Stimulated activated CD4-positive, alpha-beta T cell treated with anti-CD3 and anti-CD28 coated beads, Interleukin-15, amount 100 ng/mL, for 1 hour (primary cell): ENCODE measurements at places on chromosomes 3 and 15.

DNA sequence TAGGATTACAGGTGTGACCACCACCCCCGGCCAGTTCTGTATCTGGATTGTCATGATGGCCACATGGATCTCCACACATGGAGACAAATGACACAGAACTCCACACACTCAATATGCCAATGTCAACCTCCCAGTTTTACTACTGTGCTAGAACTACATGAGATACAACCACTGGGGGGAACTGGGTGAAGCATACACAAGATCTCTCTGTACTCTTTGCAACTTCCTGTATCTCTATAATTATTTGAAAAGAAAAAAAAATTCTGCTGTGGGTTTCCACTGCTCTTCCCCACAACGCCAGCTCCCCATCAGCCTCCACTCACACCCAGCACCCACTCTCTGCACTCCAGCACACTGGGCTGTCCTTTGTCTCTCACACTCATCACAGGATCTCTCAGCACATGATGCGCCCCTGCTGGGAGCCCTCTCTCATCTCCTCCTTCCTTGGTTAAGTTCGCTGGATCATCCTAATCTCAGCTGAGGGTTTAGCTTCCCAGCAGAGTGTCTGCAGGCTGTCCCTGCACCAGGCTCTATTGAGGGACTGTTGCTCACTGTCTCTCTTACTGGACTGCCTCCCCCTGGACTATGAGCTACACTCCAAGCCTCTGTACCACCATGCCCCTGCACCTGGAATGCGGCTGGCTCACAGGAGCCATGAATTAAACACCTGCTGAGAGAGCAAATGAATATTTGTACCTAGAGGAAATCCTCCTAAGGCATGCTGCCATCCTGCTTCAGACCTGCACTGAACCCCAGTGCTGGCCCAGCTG lies 10.7 kb upstream of the RAB43 start:
- DNase-seq = no peak

DNA sequence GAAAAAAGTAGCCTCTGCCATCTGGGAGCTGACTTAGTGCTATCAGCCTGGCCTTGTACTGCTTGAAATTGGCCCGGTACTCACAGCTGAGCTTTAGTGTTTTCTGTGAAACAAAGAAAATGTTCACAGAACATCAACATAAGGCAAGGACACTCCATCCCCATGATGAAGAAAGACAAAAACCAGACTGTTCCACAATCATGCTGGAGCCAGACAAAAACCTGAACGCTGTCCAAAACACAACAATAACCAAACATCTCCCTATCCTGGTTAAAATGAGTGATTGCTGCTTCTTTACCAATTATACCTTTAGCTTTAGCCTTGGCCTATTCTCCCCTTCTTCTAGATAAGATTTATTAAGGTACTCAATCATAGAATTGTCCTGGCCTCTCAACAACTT lies 153.9 kb downstream of the CPNE4 start:
- DNase-seq = no peak

- DNase-seq = no peak
Observed at GRCh38 chr3:189292667-189293484, 121.1 kb downstream of the TPRG1 start.

- no peak for DNase-seq
Observed at GRCh38 chr3:169558371-169558770, 105.1 kb downstream of the MECOM start.

DNA sequence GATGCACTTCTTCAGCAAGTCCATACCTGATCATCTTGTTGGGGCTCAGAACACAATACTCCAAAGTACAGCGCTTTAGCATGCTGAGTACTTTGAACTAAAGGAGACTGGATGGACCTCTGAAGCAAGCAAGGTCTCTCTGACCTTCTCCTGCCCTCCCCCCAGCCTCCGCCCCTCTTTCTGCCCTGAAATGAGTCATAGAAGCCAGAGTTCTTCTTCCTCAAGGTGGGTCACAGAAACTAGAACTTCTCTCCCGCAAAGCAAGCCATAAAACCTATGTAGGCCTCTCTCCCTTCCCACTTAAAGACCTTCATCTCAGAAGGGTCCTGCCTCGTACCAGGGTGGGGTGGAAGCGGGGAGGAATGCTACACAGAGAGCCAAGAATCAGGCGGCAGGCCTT lies 230.5 kb upstream of the PROK2 start:
- no peak for DNase-seq

- DNase-seq = no peak
Observed at GRCh38 chr15:26126819-26127387, 263.8 kb upstream of the ATP10A start.

- DNase-seq = no peak
Observed at GRCh38 chr3:126212620-126213378, 32.4 kb upstream of the ALDH1L1 start.

DNA sequence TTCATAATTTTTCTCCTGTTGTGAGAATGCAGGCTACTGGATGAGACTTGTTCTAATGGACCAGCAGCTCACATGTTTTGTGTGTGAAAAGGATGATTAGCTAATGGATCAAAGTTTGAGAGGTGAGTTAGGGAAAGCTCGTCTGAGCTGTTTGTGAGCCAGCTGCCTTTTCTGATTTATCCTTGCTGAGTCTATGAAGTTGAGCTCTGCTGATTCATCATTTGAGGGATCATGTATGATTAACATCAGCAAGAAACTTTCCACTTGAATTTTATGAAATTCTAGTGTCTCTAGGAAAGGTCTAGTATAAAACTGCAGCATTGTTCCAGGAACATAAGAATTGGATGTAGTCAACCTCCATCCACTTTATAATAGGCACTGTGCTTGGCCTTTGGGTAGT lies 698.7 kb downstream of the NTRK3 start:
- DNase-seq = no peak

- DNase-seq = no peak
Observed at GRCh38 chr3:107208796-107209195, 168.4 kb upstream of the CCDC54 start.

GRCh38 chr3:197376735-197377555 lies 78.5 kb upstream of the DLG1 start:
- DNase-seq = no peak

DNA sequence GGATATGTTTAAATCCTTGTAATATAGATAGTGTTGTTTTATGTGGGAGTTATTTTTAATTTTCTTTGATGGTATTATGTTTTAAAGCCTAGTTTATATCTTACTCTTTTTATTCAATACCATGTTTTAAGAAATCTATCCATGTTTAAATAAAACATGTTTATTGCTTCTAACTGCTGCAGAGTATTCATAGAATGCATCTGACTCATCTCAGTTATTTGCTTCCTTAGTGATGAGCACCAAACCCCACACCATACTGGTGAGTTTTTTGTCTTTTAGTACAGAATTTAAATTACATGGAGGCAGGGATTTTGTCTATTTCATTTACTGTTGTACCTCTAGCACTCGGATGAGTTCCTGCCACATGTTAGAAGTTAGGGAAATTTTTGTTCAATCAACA lies 209.2 kb downstream of the NSUN3 start:
- no peak for DNase-seq

GRCh38 chr3:177190756-177191681 lies 6.3 kb downstream of the TBL1XR1 start:
- no peak for DNase-seq

DNA sequence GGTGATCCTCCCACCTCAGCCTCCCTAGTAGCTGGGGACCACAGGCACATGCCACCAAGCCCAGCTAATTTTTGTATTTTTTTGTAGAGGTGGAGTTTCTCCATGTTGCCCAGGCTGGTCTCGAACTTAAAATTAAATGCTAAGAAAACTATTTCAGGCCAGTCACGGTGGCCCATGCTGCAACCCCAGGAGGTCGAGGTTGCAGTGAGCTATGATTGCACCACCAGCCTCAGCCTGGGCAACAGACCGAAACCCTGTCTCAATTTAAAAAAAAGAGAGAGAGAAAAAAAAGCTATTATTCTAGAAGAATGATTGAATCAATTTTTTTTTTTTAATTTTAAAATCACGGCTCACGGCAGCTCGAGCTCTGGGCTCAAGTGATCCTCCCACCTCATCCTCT lies 4.7 kb downstream of the SLC51A start:
- DNase-seq = no peak

GRCh38 chr15:40267670-40268069 lies 15.2 kb downstream of the ANKRD63 start:
- no peak for DNase-seq

DNA sequence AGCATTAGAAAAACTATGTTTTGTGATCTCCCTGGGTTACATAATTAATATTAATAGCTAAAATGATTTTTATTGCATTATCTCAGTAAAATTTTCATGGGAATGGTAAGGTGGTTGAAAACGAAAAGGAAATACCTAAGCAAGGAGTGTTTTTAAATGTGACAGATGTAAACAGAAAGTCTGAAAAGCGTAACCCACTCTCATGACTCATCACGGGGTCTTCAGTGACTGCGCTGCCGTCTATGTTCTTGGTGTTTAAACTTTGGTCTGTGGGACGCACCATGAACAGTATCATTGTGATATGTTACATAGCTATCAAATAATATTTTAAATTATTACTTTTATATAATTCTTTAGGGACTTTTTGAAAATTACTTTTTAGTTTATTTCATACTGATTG lies 19.8 kb downstream of the LRCH3 start:
- no peak for DNase-seq

- no peak for DNase-seq
Observed at GRCh38 chr3:26237036-26237682, 385.4 kb upstream of the LRRC3B start.

GRCh38 chr3:185439745-185440466 lies 58.9 kb downstream of the TMEM41A start:
- no peak for DNase-seq

DNA sequence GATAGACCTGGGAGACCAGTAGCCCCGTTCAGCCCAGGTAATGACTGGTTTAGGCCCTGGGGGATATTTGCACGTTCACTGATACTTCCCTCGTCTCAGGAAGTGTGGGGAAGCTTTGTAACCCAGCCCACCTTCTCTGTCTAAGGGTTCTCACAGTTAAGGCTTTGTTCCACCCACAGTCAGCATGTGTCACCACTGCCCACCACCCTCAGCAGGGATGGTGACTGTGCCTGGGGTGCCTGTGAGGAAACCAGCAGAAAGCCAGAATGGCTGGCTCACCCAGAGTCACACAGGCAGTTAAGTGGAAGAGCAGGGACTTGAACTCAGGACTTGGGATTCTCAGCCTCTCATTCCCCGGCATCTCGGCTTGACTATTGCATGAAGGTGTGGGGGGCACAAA lies 5.2 kb downstream of the KBTBD13 start:
- DNase-seq = no peak

GRCh38 chr3:177778633-177779032 lies 581.4 kb upstream of the TBL1XR1 start:
- no peak for DNase-seq

DNA sequence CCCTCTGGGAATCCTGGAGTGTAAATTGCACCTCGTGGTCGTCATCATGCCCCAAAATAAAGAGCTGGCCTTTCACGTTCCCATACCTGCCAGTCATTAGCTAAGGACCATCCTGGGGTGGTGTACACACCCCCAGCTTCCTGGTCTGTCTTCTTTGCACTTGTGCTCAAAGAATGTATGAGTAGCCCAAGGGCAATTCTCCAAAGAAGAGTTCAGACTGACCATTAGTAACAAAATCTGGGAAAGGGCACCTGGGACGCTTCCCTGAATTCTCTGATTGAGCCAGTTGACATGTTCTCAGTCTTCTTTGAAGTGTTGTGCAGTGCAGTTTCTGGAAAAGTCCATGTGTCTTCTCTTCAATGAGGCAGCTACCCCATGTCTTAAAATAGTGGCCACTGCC lies 34.8 kb downstream of the FAM3D start:
- DNase-seq = no peak

- DNase-seq = no peak
Observed at GRCh38 chr3:9213019-9213634, 36.3 kb downstream of the SRGAP3 start.

GRCh38 chr15:73887481-73887880 lies 14.1 kb downstream of the TBC1D21 start:
- no peak for DNase-seq

GRCh38 chr3:76958274-76958673 lies 81.6 kb upstream of the ROBO2 start:
- DNase-seq = no peak

GRCh38 chr3:191401775-191402357 lies 59.1 kb upstream of the PYDC2 start:
- DNase-seq = no peak

- DNase-seq = no peak
Observed at GRCh38 chr3:14457999-14458398, 55.6 kb downstream of the SLC6A6 start.

DNA sequence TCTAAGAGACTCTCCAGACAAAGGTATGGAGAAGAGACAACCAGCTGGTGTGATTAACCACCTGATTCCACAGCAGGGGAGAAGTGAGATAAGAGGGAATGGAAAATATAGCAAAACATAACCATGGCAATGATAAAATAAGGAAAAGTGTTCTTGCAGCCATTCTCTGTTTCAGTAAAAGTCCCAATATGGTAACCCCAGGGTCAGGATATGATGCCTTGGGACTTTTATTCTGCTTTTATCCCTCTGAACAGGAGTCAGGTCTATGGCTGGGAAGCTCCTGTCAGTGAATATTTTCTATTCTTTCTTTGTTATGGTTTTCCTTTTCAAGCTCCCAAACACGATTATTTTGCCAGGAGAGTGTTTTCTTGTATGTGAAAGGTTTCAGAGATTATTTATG lies 94.2 kb downstream of the SLC9A9 start:
- no peak for DNase-seq

DNA sequence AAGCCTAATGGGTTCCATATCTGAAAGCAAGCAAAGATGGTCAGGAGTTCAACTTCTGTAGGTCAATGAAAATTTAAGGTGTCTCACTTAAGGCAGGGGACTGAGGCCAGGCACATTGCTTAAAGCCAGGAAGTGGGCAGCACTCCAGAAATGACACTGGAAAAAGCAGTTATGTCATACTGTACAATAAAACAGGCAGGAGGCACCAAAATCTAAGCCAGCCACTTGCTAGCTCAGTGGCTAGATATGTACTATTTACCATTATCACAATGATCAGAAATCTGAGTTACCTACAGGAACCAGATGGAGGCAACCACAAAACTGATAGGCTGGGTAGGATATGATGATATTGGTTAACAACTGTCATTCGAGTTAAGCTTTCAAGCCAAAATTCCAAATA lies 57.3 kb downstream of the FRMD5 start:
- DNase-seq = no peak

GRCh38 chr3:149781211-149781610 lies 11.1 kb downstream of the ANKUB1 start:
- DNase-seq = no peak

DNA sequence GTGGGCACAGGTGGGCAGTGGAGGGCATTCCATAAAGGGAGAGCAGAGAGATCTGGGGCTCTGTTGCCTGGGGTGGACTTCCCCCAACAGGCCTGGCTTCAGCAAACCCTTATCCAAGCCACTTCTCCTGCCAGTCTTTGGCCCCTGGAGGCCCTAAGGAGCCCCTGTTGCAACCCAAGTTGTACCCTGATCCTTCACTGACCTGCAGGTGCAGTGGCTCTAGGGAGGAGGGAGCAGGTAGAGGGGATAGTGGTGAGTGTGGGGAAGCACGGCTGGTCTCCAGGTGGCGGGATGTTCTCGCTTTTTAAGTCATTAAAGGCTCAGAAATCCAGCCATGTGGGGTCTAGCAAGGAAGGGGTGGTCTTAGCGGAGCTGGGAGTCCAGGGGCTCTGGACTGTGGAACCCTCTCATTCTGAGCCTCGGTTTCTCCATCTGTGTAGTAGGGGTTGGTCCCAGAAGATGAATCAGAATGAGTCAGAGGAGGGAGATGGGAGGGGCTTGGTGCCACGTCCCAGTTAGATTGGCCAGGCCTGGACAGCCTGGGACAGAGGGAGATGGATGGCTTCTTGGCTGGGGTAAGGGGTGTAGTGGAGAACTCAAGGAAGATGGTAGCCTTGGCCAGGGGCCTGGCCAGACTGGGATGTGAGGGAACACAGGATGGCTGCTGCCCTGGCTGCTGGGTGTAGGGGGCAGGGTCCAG lies 2.6 kb downstream of the ZBTB47 start:
- DNase-seq = no peak
